ENCODE measurements at places on chromosomes 3 and 15.

DNA sequence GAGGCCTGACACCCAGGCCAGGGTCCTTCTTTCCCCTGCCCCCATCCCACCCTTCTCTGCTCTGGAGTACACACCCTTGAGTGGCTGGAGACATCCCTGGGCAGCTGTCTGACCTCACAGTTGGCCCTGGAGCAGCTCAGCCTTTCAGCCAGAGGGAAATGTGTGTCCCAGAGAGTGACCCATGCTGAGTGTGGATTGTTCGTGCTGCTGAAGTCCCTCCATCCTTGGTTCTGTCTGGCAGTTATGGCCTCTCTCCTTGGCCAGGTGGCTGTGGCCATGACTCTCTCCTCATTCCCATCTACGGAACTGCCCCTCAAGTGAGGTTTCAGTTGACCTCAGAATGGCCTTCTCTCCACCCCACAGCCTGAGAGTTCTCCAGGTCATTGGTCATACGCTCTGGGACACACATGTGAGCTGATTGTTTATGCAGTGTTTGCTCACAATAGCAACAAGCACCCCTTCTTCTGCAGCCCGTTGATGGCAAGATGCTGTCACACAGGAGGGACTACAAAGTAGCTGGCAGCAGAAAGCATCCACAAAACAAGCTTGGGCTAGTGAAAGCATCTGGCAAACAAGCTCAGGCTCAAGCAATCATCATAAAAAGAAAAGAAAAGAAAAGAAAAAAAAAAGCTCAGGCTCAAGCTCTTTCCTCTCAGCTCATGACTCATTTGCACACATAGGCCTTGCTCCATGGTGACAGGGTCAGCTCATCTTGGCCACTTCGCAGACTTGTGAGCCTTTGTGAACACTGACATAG, 55.3 kb upstream of the ITGA11 start:
- H3K27me3 ChIP-seq = peaks cover 28% of the 10 kb centered on the region
- no peaks in the 10 kb centered on the region for H3K36me3 ChIP-seq
- H3K27ac ChIP-seq = no peak overlapping the region
- no peak for DNase-seq

- peaks cover 17% of the 10 kb centered on the region for H3K27me3 ChIP-seq
- H3K4me3 ChIP-seq = no peak overlapping the region
- H3K27ac ChIP-seq = no peak overlapping the region
Observed at GRCh38 chr3:42683875-42684598, 1.3 kb upstream of the KLHL40 start.

DNA sequence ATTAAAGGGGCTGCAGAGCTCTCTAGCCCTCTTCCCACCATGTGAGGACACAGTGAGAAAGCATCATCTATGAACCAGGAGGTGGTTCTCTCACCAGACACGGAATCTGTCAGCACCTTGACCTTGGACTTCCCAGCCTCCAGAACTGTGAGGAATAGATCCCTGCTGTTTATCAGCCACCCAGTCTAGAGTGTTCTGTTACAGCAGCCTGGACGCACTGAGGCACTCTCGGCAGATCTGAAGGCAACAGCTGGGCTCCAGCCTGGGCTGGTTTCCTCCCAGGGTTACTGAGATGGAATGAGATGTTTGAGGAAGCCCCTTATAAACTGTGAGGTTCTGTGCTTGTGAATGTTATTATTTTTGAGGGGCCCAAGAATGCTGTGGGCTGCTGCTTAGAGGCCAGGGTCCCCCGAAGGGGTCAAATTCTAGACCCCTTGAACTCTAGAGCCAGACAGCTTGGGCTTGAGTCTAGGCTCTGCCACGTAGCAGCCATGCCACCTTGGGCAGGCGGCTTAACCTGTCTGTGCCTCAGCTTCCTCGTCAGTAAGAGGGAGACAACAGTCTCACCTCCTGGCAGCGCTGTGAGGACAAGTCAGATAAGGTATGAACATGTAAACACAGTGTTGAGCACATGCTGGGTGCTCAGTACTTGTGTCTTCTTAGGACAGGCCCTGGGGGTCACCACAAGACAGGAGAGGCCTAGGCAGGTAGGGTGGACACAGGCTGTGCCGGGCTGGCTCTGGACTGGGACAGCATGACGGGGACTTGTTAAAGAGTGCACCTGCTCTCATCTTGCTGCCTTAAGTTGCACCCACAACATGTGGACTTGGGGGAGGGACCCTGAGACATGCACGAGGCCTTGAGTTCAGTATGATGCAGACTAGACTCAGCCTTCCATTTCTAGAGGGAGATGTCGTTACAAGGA, 49.2 kb downstream of the MGLL start:
- H3K27me3 ChIP-seq = peaks cover 5% of the 10 kb centered on the region
- H3K36me3 ChIP-seq = no peaks in the 10 kb centered on the region
- H3K4me3 ChIP-seq = no peak overlapping the region
- no peak overlapping the region for H3K27ac ChIP-seq

GRCh38 chr15:22930782-22931484, 49.2 kb downstream of the CYFIP1 start:
- no peak overlapping the region for H3K27ac ChIP-seq
- no peak for DNase-seq
- no peaks in the 10 kb centered on the region for H3K27me3 ChIP-seq

- no peak overlapping the region for H3K4me3 ChIP-seq
- no peaks in the 10 kb centered on the region for H3K4me1 ChIP-seq
- H3K27me3 ChIP-seq = peaks cover 21% of the 10 kb centered on the region
- H3K36me3 ChIP-seq = no peaks in the 10 kb centered on the region
- H3K27ac ChIP-seq = no peak overlapping the region
Observed at GRCh38 chr3:194775731-194776130, 90.0 kb downstream of the FAM43A start.

GRCh38 chr15:76184650-76185035, 124.9 kb downstream of the TMEM266 start:
- H3K27ac ChIP-seq = no peak overlapping the region
- peaks cover 10% of the 10 kb centered on the region for H3K4me1 ChIP-seq
- DNase-seq = no peak
- no peaks in the 10 kb centered on the region for H3K36me3 ChIP-seq
- H3K27me3 ChIP-seq = peaks cover 19% of the 10 kb centered on the region

GRCh38 chr15:29110733-29111132, 158.9 kb downstream of the NSMCE3 start:
- DNase-seq = no peak
- H3K4me1 ChIP-seq = peaks cover 8% of the 10 kb centered on the region
- H3K27ac ChIP-seq = no peak overlapping the region
- peaks cover 4% of the 10 kb centered on the region for H3K27me3 ChIP-seq
- no peaks in the 10 kb centered on the region for H3K36me3 ChIP-seq

GRCh38 chr3:127518456-127519081, 72.0 kb downstream of the TPRA1 start:
- no peak overlapping the region for H3K27ac ChIP-seq
- H3K36me3 ChIP-seq = no peaks in the 10 kb centered on the region
- DNase-seq = no peak
- H3K4me1 ChIP-seq = no peaks in the 10 kb centered on the region
- H3K4me3 ChIP-seq = no peak overlapping the region

DNA sequence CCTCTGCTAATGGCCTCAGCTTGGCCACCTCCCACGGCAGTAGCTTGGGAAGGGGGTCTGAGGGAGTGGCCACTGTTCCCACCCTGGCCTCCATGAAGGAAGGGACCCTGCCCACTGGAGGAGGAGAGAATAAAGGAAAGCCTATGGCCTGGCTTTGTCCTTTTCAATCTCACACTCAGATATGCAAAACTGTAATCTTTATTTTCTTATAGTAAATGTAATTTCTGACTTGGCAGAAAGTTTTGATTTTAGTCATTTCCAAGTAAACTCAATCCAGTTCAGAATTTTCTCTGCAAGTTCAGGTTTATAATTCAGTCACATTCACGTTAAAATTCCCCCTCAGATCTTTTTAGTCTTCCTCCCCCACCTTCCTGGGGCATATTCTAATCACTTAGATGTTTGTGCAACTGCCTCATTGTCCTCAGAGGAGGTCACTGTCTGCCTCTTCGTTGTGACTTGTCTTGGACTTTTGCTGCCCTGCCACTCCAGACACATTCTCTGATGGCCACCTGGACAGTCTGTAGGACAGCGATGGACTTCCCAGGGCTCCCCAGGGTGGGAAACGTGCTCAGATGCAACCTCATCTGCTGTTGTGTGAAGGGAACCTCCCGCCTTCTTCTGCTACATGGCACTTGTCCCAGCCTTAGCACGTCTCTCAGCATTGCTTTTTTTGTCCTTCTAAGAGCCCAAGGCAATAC, 222.8 kb upstream of the TBL1XR1 start:
- no peak for DNase-seq
- no peaks in the 10 kb centered on the region for H3K36me3 ChIP-seq
- peaks cover 15% of the 10 kb centered on the region for H3K4me1 ChIP-seq

DNA sequence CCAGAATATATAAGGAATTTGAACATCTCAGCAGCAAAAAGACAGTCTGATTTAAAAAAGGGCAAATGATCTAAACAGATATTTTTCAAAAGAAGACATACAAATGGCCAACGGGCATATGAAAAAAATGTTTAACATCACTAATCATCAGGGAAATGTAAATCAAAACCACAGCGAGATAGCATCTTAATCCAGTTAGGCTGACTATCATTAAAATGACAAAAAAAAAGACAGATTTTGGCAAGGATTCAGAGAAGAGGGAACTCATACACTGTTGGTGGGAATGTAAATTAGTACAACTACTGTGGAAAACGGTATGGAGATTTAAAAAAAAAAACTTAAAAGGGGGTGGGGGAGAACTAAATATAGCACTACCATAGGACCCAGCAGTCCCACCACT, 47.9 kb downstream of the RNF13 start:
- no peak overlapping the region for H3K4me3 ChIP-seq
- no peaks in the 10 kb centered on the region for H3K27me3 ChIP-seq
- no peaks in the 10 kb centered on the region for H3K4me1 ChIP-seq

GRCh38 chr3:9809615-9810432, at the start of gene TTLL3:
TSS of gene TTLL3 (plus strand) at chr3:9810262. CDS start at chr3:9810662, 400 bp downstream.
- peaks cover 42% of the 10 kb centered on the region for H3K36me3 ChIP-seq
- H3K4me1 ChIP-seq = peaks cover 47% of the 10 kb centered on the region
- peak within 1 kb of the TSS; percentile 93 for H3K27ac ChIP-seq

All from activated CD4-positive, alpha-beta T cell treated with anti-CD3 and anti-CD28 coated beads, Interleukin-2, amount 10 ng/mL, durations not matched to agents 7 days and 5 days (primary cell).